ENCODE measurements at places on chromosomes 1 and 21. TPM values are rescaled to one million over a fixed set of nuclear protein-coding genes. Genes with fewer than 3 reads are reported as not detected.

The RAD54L gene
- total RNA-seq, result 10.4 TPM

DNA sequence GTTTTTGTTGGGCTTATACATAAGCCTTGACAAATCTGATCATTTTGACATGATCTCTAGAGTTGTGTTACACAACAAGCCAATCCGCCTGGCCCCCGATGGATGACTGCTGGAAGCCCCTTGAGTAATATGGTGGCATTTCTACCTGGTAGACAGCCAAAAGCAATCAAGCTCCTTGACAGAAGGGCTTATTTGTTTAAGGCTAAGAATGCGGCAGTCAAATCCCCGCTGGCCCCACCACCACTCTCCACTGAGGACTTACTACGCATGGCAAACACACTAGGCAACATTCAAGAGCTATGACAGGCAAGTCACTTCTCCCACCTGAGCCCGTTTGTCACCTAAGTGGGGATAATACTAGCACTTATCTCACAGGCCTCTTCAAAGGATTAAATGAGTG, 33.4 kb upstream of the C1orf198 start:
- no peak for DNase-seq

The CNR2 gene
- total RNA-seq, result not detected

The FBXO44 gene
- 3.2 TPM for total RNA-seq

DNA sequence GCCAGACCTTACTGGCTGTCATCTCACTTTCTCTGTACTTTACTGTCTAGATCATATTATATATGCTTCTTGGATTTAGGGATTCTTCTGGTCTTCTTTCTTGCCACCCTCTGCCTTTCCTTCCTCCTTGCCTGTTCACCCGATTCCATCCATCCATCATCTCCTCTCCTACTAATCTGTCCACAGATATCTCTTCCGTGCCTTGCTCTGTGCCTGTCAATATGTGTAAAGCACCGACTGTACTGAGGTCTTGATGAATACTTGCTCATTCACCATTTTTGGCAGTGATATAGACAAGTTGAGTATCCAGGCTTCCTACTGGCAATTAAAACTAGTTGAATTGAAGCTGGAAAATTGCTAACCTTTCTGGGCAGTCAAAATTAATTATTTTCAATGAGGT, 8.1 kb downstream of the FMN2 start:
- no peak for DNase-seq

DNA sequence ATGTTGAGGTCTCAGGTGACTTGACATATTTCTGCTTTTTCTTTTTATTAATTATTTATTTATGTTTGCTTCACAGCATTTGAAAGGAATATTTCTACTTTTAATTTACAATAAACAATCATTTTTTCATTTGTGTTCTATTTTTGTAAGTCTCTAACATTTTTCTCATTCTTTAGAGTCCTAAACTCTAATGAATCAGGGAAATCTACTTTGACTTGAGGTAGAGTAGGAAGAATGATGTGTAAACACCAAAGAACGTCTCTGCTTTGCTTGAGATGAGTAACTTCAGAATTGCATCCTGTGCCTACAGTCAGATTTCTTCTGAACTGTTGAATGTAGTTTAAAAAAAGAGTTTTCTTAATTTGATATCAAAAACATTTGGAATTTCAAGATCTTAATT, 65.2 kb downstream of the CNST start:
- no peak for DNase-seq

- no peak for DNase-seq
Observed at GRCh38 chr1:223228201-223228600, 85.2 kb upstream of the TLR5 start.

- DNase-seq, result no peak
Observed at GRCh38 chr1:89870998-89871397, 50.2 kb downstream of the LRRC8D start.

- no peak for DNase-seq
Observed at GRCh38 chr21:28871388-28872010, 121.2 kb downstream of the LTN1 start.

- no peak for DNase-seq
Observed at GRCh38 chr1:36816348-36816747, 218.0 kb downstream of the GRIK3 start.

GRCh38 chr1:28437924-28438699, 67.7 kb upstream of the RCC1 start:
- peak; percentile 95 for DNase-seq

DNA sequence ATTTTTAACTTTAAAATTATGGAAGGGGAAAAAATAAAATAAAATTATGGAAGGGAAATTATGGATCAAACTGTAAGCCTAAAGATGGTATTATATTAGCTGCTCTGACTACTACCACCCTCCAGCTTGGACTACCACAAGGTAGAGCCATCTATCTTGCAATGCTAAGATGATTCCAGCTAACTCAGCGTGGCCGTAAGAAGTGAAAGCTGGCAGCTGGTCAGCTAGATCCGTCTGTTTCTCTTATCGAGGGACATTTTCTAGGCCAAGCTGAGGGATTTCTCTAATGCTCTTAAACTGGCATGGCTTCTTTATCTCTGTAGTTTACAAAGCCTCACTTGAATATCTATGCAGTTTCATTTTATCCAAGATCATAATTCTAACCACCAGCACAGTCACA, 31.5 kb downstream of the LYST start:
- no peak for DNase-seq

The CBR1 gene
- total RNA-seq, result 105 TPM

The CDC20 gene
- 257 TPM for total RNA-seq

DNA sequence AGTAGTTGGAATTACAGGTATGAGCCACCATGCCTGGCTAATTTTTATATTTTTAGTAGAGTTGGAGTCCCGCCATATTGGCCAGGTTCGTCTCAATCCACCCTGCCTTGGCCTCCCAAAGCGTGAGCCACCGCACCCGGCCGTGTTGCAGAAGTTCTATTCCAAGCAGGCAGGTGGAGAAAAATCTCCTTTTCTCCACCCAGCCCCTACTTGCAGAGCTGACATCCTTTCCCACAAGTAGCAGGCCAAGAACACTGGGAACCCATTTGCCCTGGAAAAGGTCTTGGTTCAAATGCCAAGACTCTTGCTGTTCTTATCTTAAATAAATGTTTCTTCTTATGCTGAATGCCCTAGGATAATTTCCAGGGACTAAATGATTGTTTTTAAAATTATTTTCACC, 17.5 kb downstream of the AGL start:
- DNase-seq, result no peak

DNA sequence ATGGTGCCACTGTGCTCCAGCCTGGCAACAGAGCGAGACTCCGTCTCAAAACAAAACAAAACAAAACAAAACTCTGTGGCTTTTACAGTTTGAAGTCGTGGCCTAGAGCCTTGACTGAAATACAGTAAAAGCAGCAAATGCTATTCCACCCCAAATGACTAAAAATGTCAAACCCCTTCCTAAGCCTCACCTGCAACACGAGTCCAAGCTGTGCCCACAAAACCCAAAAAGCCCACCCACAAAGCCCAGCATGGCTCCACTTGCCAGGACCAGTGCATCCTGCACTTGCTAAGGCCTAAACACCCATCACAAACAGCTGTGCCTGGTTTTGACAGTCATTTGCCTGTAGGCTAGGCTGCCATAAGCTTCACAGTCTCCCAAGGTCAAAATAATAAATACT, 21.3 kb downstream of the VAV3 start:
- no peak for DNase-seq

DNA sequence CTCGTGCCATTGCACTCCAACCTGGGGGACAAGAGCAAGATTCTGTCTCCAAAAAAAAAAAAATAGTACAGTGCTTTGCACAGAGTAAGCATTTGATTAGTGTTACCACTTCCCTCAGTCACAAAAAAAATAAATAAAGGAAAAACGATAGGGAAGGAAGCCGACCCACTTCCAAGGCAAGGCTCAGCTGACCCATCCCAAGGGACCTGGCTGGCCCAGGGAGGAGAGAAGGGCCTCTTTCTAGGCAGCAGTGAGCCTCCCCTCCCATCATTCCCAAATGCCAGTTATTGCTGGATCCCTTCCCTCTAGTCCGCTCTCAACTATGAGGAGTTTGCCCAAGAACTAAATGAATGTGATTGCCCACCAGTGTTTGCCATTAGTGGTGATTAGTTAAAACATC, 77.8 kb downstream of the TMEM53 start:
- DNase-seq, result no peak

DNA sequence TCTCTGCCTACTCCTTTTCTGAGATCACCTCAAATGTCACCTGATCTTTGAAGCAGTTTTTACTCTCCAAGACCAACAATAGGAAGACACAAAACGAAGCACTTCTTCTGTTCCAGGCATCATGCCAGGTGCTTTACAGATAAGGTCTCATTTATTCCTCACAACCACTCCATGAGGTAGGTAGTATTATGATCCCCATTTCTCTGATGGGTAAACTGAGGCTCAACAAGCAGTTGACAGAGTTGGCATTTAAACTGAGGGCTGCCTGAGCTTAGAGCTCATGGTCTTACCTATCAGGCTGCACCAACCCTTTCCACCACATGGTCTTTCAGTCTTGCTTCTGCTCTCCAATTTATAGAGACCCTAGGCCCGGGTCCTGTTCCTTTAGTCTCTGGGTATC, 147.2 kb upstream of the JUN start:
- DNase-seq, result no peak

- no peak for DNase-seq
Observed at GRCh38 chr1:30749691-30750583, 7.6 kb downstream of the LAPTM5 start.

GRCh38 chr1:244140420-244140819, 89.3 kb downstream of the ZBTB18 start:
- no peak for DNase-seq

DNA sequence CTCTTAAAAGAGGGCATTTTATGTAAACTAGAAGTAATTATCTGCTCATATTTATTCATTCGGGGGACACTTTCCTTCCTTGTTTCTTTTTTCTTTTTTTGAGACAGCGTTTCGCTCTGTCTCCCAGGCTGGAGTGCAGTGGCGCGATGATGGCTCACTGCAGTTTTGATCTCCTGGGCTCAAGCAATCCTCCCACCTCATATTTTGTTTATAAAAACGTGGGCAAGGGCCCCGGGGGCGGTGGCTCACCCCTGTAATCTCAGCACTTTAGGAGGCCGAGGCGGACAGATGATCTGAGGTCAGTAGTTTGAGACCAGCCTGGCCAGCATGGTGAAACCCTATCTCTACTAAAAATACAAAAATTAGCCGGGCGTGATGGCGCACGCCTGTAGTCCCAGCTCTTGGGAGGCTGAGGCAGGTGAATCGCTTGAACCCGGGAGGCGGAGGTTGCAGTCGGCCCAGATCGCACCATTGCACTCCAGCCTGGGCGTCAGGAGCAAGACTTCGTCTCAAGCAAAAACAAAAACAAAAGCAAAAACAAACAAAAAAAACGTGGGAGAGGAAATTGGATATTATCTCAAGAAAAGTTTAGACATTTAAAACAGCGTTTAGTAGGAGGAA, 926 bp upstream of the DFFA start:
- DNase-seq, result no peak

The CRYBG2 gene
- not detected for total RNA-seq

All from SJSA1 (cell line).